ENCODE measurements at places on chromosomes 4 and X.

- DNase-seq = no peak
Observed at GRCh38 chr4:41882625-41883347, 52.4 kb upstream of the TMEM33 start.

GRCh38 chrX:20309806-20310205 is 43.1 kb upstream of the RPS6KA3 start:
- DNase-seq = no peak

GRCh38 chr4:2045518-2045951 is 13.6 kb upstream of the NAT8L start:
- peak; percentile 78 for DNase-seq

DNA sequence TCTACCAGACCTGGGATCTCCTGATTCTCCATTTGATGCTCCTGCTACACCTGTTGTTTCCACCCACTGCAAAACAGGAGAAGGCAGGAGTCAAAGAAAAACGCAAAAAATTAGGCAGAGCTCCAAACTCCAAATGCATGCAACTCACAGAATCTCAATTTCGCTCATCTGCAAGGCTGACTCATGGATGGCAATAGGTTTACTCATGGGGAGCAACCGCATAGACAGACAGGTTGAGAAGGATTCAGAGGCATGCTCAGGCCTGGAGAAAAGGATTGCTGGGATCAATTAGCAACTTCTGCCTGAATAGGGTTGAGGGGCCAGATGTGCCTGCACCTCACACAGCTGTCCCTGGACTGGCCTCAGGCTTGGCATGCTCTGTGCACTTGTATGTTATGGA is 231.0 kb downstream of the LDB2 start:
- no peak for DNase-seq

- no peak for DNase-seq
Observed at GRCh38 chr4:152068866-152069265, 308.1 kb upstream of the GATB start.

DNA sequence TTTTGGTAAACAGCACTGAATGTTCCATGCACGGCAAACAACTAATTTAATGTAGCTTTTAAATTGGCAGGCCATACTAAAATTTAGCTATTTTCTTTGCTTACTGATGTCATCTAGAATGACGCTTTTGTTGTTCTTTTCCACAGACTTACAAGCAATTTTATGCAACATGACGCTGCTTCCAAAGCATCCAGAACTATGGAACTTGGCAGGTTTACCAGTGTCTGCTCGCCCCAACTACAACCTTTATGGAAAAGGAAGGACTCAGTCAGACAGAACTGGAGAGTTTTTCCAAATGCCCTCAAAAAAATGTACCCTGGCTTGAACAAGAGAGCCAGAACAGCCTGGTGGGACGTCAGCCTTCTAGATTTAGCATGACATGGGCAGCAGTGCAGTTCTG is 58.7 kb downstream of the ANOS1 start:
- DNase-seq = no peak

DNA sequence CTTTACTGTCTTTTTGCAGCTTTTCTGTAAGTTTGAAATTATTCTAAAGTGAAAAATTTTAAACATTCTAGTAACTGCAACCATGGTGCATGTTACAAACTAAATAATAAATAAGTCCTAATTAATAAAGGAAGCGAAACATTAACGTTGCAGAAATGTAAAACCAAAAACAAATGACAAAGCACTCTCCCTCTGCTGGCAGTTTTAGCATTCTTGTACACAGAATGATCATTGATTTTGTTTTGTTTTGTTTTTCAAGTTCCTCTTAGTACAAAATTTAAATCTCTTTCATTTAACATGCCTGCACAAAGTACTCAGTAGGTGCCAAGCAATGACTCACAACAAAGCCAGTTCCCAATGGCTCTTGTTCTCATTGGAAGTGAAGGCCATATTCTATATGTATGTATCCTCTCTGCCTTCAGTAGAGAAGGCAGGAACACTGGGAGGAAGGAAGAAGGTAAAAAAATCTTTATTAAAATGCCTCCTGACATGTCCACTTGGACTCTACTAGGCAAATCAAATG is 13.7 kb upstream of the TMSB4X start:
- DNase-seq = no peak

DNA sequence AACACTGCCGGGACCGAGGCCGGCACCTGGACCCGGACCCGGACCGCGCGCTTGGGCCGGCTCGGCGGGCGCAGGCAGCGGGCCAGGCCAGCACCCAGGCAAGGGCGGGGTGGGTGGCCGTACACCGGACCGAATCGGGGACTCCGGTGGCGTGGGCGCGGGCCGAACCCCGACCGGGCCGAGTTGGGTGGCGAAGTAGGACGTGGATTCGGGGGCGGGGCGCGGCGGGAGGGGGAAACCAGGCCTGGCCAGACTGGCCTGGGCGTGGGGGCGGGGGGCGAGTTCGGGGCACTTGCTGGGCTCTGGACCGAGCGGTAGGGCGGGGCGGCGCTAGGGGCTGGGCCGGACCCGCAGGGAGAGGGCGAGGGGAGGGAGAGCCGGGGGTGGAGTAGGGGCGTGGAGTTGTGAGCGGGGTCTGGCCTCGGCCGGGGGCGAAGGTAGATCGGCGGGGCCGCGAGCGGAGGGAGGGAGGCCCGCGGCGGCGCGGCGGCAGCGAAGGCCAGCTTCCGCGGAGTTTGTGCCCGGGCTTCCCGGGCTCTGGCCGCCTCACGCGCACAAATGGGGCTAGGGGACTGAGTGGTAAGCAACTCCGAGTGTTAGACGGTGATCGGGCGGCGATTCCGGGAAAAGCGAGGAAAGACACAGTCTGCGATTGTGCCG is 1.8 kb upstream of the BCORL1 start:
- no peak for DNase-seq

- no peak for DNase-seq
Observed at GRCh38 chr4:87516683-87517082, 12.5 kb downstream of the SPARCL1 start.

GRCh38 chr4:101101072-101101471 is 246.3 kb downstream of the PPP3CA start:
- DNase-seq = no peak

DNA sequence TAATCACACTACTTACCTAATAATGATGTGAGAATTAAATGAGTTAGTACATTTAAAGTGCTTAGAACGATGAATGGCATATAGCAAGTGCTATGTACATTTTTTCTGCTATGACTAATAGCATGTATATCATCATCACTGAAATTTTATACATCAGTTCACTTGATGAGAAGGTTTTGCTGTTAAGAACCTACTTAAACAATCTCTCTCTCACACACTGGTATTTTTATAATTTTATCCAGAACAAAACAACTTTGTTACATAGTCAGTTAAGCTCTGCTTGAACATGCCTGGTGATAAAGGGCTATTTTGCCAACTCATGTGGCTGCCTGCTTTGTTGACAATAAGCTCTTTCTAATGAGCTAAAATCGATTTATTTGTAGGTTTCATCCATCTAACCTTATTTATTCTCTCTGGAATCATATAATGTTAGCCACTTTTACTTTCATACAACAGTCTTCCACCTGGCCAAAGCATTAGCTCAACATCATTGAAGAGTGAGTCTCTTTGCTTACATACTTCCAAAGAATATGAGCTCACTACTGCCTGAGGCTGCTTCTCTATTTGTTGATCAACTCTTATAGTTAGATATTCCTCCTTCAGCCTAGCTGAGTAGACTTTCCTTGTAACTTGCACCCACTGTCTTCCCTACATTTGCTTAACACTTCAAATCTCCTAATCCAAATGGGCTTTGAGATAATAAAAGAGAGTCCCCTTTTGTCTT is 372.7 kb upstream of the BOD1L1 start:
- DNase-seq = no peak

- no peak for DNase-seq
Observed at GRCh38 chr4:6002492-6002833, 15.8 kb downstream of the C4orf50 start.

DNA sequence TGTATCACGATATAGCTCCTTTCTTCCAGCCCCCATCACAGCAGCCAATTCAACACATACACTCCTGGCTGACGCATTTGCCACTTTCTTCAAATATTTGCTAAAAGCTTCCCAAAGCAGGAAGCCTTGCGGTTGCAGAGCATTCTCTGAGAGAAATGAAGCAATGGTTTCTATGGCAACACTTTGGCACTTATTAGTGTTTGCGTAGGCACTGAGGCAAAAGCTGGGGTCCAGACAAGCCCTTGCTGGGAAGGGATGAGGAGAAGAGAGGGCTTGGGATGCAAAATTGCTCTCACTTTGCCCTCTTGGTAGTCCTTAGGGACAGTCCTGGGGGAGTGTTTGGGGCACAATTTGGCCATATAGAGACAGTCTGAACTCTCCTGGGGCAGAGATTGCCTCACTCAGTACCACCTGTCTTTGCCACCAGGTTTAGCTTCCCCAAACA is 55.0 kb upstream of the PAK3 start:
- DNase-seq = no peak

- no peak for DNase-seq
Observed at GRCh38 chrX:104659005-104659744, 93.2 kb downstream of the IL1RAPL2 start.

DNA sequence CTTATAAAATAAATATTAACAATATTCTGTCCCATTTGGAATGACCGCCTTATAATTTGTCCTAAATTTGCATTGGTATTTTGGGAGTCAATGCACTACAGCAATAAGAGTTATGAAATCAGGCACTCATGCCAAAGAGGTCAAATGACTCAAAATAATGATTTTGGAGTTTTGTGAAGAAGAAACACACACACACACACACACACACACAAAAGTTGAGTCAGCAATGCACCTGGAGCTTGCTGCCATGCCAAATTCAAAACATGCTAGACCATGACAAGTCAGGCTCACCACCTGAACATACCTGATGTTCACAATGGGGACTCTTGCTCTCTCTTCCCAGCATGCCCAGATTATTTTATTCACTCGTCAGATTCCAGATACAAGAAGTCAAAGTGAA is 56.7 kb downstream of the PROM1 start:
- DNase-seq = no peak

DNA sequence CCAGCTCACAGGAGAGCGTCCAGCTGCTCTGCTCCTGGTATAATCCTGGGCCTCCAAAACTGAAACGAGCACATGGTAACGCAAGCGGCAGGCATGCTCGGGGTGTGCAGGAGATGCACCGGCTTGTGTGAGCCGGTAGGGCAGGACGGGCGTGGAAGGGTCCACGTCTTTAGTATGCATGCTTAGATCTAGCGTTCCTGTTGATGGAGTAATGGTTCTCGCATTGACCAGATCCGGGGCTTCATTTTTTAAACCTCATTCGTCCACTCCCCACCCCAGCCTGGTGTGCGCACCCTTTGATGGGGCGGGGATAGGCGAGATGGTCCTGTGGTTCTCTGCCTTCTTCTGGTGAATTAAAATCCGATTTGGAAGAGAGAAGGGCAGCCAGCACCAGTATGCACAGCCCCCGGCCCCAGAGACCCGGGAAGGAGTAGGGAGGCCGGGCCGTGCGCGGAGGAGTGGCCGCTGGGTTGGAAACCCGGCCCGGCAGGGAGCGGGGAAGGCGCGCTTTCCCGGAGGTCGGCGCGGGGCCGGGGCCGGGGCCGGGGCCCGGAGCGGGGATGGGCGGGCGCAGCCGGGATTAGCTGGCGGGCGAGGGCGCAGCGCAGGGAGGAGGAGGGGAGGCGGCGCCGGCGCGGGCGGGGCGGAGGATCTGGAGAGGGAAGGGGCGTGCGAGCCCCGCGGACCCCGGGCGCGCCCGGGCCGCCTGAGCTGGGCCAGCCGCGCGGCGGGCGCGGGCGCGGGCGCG is 39.9 kb downstream of the FAM149A start:
- DNase-seq = no peak

GRCh38 chrX:479273-479981 is 92.7 kb upstream of the PPP2R3B start:
- no peak for DNase-seq

DNA sequence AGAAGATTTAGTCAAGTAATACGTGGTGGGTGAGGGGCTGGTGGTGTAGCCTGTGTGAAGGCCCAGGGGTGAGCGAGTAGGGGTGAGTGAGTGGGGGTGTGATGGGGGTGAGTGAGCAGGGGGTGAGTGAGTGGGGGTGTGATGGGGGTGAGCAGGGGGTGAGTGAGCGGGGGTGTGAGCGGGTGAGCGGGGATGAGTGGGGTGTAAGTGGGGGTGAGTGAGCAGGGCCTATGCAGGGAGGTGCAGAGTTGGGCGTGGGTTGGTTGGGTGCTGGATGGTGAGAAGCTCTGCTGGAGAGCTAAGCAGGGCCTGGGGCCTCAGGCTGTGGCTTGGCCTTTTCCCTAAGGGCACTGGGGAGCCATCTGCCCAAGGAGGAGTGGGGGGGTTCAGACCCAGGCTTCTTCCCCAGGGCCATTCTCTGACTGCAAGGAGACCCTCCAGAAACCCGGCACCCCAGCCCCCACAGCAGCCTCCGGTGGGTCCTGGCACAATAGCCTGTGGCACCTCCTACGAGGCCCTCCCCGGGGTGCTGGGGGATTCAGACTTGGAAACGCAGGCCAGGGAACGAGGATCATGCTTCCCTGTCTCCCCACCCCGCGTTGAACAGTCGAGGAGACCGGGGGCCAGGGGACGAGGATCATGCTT is 30.4 kb downstream of the SH3TC1 start:
- DNase-seq = no peak

GRCh38 chr4:121192480-121192879 is 28.4 kb upstream of the TNIP3 start:
- DNase-seq = no peak

- DNase-seq = no peak
Observed at GRCh38 chr4:138845664-138846063, 169.9 kb upstream of the NOCT start.

DNA sequence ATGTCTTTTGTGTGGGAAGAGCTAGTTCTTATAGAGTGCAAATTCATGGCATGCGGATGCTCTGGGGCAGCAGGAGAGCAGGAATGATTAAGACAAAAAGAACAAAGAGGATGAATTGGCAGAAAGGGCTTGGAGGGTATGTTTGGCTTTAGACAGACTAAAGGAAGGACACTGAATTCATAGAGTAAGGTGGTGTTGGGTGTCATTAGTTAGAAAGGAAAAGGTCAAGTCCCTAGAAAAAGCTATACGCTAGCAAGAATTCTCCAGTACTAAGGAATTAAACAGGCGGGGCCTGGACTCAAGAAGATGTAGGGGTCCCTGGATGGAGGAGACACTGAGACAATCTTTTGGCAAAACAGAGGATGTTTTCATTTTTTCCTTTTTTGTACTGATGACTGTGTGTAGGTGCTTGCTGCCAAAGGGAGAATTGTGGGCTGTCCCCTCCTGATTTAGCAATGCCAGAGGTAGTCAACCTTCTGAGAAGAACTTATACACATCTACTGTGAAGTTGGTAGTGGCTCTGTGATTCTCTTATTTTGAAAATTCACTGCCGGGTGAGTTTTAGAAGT is 391.0 kb downstream of the SPRY1 start:
- DNase-seq = no peak

DNA sequence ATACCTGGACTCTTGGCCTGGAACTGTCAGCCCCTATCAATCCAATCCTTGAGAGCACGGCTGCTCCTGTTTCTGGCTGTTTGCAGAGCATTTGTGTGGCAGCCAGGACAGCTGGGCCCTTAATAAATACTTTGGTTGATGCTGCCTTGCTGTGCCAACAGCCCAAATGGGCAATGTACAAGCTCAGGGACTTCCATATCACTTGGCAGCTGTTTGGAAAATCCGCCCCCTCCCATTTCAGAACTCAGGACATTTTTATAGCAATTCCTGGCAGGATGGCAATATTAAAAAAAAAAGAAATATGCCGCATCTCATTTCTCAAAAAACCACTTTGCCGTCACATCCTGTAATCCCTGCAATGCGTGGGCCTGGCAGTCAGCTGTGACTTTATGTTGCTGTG is 218.9 kb downstream of the HS3ST1 start:
- no peak for DNase-seq

All from osteocyte (in vitro differentiated cells).